ENCODE measurements at places on chromosomes 4 and X.

- DNase-seq = no peak
Measured at GRCh38 chr4:156656896-156657295, 314.7 kb downstream of the PDGFC start.

GRCh38 chr4:28007693-28008092, 1147.1 kb downstream of the STIM2 start:
- DNase-seq = no peak

GRCh38 chr4:105963461-105964400, 68.5 kb downstream of the NPNT start:
- no peak for DNase-seq

GRCh38 chrX:43850629-43851028, 31.6 kb downstream of the MAOB start:
- DNase-seq = no peak

DNA sequence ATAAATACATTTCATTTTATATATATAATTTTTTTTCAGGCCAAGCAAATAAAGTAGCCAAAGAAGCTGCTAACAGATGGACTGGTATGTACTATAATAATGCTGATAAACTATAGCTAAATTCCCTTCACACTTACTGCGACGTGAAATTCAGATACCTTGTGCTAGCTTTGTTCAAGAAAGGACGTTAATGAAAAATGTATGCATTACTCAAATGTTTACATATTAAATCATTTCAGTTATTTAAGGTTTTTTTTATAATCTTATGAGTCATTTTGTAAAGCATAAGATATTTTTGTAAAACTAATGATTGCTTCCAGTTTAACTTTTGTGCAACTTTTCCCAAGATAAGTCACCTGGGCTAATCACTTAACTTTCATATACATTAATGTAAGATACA, 57.2 kb upstream of the TMEM131L start:
- no peak for DNase-seq

DNA sequence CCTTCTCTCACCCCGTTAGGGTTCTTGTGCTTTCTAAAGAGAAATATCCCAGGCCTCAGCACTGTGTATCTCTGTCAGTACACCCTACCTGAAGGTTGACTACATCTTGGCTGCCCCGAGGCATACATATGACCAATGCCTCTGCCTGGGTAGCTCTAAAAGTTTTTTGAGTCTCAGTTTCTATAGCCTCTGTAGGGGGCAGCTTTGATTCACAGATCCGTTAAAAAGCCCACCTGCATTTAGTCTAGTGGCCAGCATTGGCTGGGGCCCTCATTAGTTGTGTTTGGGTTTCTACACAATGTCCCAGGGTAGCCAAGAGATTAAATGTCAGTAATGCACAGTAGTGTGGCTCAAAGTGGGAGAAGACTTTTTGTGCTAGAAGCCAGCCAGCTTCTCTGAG, 151.1 kb downstream of the CFAP299 start:
- no peak for DNase-seq

- DNase-seq = no peak
Measured at GRCh38 chr4:144666539-144667175, 20.7 kb downstream of the HHIP start.

GRCh38 chrX:20421275-20421674, 154.6 kb upstream of the RPS6KA3 start:
- DNase-seq = no peak

DNA sequence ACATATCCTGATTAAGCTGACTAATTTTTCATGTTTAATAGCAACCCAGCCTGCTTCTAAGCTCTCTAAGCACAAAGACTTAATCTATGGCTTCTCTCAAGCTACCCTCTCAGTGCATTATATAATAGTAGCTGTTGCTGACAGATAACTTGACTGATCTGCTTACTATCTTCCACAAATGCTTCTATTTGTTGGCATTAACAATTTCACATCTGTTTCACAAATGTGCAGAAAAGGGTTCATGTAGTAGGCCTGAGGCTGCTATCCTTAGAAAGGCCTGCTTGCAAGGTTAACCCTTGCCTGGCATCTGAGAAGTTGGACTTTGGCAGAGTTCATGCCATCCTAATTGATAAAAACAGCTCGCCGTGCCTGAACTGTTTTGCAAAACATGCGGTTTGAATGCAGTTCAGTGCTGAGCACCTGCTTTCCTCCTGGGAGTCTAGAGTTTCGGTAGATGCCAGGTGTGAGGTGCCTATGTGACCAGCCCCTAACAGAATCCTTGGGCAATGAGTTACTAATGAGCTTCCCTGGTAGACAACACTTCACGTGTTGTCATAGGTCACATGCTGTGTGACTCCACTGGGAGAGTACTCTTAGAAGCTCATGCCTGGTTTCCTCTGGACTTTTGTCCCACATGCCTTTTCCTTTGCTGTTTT, 68.4 kb downstream of the NSG1 start:
- DNase-seq = no peak

- no peak for DNase-seq
Measured at GRCh38 chr4:4853371-4853823, 6.1 kb upstream of the MSX1 start.

DNA sequence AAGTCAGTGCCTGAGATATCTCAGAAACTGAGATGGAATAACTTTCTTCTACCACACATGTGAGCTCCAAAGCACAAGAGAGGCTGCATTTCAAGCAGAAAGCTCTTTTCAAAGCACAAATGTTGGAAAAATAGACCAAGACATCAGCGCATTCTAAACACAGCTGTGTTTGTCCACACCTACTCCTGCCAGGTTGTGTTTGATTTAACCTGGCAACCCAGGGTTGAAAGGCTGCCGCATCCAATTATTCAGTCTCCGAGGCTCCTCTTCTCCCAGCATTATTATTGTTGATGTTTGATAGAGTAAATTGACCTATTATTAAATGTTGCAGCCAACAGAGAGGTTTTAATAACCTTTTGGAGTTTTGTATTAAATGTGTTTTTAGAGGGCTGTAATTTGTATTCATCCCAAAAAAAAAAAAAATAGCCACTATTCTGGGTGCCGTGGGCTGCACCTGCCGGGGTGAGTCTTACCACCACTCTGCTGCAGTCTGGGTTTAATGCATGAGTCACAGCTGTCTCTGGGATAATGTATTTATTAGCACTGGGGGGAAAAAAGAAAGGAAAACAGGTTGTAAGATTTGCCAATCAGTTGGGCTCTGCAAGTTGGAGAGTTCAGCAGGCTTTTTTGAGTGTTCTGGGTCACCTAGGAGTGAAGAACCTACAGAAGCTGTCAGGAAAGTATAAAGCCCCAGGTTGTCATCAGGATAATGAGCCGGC, 105.2 kb upstream of the NOCT start:
- no peak for DNase-seq

DNA sequence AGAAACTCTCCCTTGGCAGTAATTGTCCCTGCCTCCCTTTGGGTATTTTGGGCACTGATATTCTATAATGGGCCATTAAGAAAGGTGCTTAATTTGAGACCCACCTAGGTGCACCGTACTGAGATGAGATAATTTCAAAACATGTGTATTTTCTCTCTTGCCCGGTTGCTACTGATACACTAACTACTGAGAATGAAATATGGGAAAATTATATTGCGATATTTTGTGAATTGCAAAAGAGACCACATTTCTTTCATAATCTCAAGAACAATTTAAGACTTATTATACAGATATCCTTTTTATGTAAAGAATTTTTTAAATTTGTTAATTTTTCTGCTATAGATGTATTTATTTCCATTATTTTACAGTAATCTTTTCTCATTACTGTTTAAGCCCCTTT, 284.9 kb downstream of the ADGRL3 start:
- DNase-seq = no peak

DNA sequence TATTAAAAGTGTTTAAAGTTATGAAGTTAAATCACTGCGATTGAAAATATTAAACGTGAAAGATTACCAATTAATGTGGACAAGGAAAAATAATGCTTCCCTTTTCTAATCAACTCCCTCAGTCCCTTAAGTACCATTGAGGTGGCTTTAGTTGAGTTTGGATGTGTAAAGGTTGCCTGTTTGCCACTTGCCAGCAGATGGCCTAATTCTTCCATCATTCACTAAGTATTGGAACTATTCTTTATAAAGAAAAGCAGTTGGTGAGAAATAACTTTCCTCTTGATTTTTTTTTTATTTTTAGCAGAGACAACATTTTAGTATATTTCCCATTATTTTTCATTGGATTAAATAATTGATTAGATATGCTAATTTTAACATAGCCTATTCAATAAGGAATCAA, 295.9 kb upstream of the TACR3 start:
- DNase-seq = no peak

- DNase-seq = no peak
Measured at GRCh38 chr4:138298866-138299265, 56.7 kb upstream of the SLC7A11 start.

GRCh38 chr4:185099024-185099682, 43.9 kb upstream of the SLC25A4 start:
- no peak for DNase-seq

- no peak for DNase-seq
Measured at GRCh38 chr4:52957835-52958631, 95.9 kb downstream of the RASL11B start.

- no peak for DNase-seq
Measured at GRCh38 chr4:20298455-20298854, 46.8 kb downstream of the SLIT2 start.

DNA sequence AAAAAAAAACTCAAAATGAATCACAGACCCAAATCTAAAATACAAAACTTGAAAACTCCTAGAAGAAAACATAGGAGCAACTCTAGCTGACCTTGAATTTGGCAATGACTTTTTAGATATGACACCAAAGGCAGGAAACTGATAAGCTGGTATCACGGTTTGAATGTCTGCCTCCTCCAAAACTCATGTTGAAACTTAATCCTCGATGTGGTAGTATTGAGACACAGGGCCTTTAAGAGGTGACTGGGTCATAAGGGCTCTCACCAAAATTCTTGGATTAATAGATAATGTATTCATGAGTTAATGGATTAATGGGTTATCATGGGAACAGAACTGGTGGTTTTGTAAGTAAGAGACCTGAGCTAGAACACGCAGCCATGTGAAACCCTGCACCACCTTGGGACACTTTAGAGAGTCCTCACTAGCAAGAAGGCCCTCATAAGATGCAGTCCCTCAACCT, 40.5 kb downstream of the FRYL start:
- DNase-seq = no peak

DNA sequence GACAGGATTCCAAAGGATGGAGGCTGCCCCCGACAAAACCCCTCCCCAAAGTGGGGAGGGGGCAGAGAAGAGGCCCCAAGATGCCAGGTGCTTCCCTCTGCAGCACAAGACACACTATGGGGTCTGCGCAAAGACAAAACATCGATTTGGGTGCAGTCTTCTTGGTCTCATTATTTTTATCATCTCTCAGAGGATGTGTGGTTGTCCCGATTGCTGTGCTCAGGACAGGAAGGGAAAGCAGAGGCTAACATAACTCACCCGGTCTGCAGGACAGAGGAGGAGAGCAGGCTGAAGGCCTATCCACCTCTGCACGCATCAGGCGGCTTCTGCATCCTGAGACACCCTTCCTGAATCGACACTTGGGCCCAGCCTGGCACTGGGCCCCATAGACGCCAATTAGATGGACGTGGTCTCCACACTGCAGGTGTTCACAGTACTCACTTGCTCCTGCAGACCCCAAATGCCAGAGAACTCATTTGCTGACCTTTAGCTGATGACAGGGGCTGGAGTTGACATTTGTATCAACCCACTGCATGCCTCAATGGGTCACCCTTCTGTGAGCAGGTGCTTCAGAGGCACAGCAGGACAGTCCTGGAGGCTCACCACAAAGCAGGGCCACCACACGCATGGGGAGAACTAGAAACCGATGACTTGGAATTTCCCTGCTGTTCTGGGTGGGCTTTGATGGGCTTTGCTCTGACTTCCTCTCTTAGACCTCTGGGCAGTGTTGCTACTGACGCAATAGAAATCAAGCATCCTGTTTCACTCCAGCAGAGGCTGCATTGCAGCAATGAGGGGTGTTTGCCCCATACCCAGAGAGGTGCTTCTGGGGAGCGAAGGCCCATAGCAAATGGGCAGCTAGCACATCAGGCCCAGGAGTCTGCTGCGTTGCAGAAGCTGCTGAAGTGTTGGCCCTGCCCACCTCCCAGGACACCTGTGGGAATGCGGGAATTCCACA, 96.3 kb upstream of the ENPP6 start:
- DNase-seq = no peak

- no peak for DNase-seq
Measured at GRCh38 chr4:168884251-168885124, 125.6 kb downstream of the CBR4 start.

- no peak for DNase-seq
Measured at GRCh38 chr4:124061413-124061812, 651.1 kb downstream of the ANKRD50 start.

- DNase-seq = no peak
Measured at GRCh38 chr4:171484681-171485080, 328.5 kb upstream of the GALNTL6 start.

DNA sequence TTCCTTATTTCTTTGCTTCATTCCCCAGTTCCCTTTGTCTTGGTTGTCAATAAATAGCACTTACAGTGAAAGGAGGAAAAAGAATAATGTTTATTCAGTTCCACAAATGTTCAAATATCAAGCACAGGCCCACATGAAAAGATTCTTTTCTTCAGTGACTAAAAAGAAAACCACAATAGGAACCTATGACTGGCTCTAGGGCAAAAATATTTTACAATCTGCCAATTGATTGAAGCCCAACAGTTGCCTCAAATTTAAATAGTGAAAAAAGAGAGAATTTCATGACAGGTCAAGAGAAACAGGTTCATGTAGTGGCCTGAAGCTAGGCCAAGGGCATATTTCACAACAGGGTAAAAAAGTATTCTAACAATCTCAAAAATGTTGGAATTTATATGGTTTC, 553.8 kb downstream of the CENPC start:
- DNase-seq = no peak

GRCh38 chrX:30248854-30249253, 1.9 kb downstream of the MAGEB1 start:
- no peak for DNase-seq

DNA sequence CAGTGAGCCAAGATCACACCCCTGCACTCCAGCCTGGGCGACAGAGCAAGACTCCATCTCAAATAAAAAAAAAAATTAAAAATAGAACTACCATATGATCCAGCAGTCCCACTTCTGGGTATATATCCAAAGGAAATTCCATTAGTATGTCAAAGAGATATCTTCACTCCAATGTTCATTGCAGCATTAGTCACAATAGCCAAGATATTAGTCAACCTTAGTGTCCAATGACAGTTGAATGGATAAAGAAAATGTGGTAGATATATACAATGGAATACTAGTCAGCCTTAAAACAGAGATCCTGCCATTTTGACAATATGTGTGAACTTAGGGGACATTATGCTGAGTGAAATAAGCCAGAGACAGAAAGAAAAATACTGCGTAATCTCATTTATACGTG, 49.4 kb downstream of the C4orf46 start:
- DNase-seq = no peak

GRCh38 chr4:3813151-3814052, 47.2 kb downstream of the ADRA2C start:
- DNase-seq = no peak

- no peak for DNase-seq
Measured at GRCh38 chr4:82491251-82491960, 61.0 kb downstream of the ENOPH1 start.

GRCh38 chrX:84830836-84831235, 172.8 kb upstream of the APOOL start:
- no peak for DNase-seq

Data from activated CD4-positive, alpha-beta T cell treated with anti-CD3 and anti-CD28 coated beads, Interleukin-2, amount 50 U/mL, for 1 hour (primary cell).